ENCODE measurements at places on chromosomes 7 and 10.
A peak's percentile ranks its signal among the peaks of the same experiment; 100 is the strongest.

- no peak for DNase-seq
Observed at GRCh38 chr7:8042796-8043535, 74.4 kb downstream of the GLCCI1 start.

GRCh38 chr10:74177140-74177677, 26.2 kb downstream of the ADK start:
- DNase-seq = peak; percentile 73

DNA sequence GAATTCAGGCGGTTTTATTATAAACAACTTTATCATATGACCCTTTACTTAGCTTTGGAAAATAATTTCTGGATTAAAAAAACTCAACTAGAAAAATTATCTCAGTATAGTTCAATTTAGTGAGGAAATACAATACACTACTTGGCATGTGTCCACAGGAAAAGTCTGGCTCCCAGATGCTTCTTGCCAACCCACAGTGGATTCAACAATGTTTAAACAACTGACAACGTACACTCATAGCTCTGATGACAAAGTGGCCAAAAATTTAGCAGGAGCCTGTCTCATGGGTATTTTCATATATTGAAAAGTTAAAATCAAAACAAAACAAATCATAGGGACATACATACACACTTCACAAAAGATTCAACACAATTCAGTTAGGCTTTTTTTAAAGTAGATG, 158.8 kb downstream of the SKAP2 start:
- no peak for DNase-seq

DNA sequence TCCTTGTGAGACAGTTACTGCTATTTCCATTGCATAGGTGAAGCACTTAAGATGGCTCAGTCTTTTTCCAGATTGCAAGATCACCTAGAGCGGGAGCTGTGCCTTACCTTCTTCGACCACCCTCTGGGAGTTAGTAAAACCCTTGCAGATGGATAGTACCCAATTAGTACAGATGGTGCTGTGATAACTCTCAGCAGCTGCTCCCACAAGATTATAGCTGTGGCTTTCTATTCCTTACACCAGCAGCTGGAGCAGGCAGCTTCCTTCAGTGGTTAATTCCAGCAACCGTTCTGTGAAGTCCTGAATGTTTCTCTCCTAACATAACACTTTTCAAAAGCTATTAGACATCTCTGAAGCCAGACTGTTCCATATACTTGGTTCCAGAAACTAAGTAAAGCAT, 796.8 kb downstream of the XPNPEP1 start:
- no peak for DNase-seq

GRCh38 chr7:122301858-122302760, 2.4 kb downstream of the FEZF1 start:
- DNase-seq = no peak

- DNase-seq = no peak
Observed at GRCh38 chr10:114391599-114391998, 12.7 kb downstream of the AFAP1L2 start.

GRCh38 chr7:150363370-150363769, 5.3 kb upstream of the REPIN1 start:
- DNase-seq = no peak

DNA sequence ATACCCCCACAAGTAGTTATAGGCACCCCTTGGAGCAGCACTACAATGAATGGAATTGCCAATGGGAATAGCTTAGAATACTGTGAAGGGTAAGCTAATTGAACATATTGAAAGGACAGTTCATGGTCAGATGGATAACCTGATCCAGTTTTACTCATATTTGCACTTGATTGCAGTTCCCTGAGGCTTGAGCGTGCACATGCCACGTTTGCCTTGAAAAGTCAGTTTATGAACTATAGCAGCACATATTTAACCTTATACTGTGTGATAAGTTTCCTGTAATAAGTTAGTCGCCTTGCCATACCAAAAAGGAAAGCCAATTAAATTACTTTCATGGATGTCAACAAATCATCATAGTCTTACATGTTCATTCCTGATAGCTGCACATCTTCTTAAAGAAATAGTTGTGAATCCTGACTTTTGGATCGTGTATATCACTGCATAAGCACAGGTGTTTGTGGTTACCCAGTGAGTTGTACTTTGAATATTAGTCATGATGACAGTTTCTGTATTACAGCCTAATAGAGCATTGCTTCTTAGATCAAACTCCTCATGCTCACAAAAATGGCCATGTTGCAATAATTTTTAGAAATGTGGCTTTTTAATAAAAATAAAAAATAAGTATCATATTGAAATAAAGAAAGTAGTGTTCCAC, 21.6 kb downstream of the DNTT start:
- no peak for DNase-seq

GRCh38 chr7:69656890-69657289, 58.6 kb downstream of the AUTS2 start:
- DNase-seq = no peak

DNA sequence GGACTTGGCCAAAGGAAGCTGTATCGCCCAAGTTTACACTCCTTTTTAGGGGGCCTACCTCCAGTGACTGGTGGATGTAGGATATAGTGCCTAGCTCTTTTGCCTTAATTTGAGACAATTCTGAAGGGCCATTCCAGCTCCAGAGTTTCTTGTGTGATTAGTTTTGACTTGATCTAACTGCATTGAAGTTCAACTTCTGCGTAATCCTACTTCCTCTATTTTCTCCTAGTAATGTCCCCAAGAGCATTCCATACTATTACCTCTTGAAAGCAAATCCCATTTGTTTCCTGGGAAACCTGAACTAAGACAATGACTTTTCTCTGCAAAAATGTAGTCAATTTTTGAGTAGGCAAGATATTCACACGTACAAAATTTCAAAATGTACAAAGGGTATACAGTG, 4.7 kb upstream of the H2AZ2 start:
- DNase-seq = no peak

DNA sequence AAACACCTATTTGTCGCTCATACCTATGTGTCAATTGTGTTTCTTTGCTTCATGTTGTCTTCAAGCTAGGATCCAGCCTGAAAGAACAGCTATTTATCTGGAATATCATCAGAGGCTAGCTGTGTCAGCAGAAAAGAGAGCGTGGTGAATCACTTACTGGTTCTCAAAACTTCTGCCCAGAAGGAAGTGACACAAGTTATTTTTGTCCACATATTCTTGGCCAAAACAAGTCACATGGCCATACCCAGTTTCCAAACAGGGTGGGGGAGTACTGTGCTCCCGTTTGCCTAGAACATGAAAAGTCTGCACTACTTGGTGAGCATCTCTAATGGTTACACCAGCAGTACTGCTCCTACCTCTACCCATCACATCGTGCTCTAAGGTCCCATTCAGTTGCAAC, 160.9 kb upstream of the CSTF2T start:
- DNase-seq = peak; percentile 65

- no peak for DNase-seq
Observed at GRCh38 chr7:142616121-142616643, 133.1 kb upstream of the PRSS1 start.

DNA sequence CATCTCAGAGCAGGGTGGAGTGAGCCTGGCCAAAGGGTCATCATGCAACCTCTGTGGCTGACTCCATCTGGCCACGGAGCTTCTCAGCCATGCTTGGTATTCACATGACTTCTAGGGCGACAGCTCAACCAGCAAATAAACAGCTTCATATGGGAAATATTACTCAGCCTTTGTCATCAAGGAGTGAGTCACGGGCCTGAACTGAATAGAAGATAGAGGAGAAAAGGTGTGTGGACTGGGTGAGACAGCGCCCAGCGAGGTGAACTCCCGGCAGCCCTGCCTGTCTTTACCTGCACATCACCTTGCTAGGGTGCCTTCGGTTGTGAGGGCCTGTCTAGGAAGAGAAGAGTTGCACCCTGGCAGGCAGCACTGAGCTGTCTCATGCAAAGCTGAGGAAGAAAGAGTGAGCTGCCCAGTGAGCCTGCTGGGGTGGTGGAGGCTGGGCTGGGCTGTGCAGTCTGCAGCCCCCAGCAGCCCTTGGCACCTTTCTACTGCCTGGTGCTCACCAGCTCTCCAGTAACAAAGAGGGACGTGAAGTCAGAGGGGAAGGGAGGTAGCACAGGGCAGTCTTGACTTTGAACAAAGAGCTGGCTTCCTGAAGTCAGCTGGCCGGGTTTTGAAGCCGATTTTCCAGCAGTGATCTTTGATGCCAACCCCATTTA, 114.2 kb downstream of the EGFR start:
- DNase-seq = no peak

- DNase-seq = no peak
Observed at GRCh38 chr7:150916670-150917069, 61.5 kb downstream of the KCNH2 start.

DNA sequence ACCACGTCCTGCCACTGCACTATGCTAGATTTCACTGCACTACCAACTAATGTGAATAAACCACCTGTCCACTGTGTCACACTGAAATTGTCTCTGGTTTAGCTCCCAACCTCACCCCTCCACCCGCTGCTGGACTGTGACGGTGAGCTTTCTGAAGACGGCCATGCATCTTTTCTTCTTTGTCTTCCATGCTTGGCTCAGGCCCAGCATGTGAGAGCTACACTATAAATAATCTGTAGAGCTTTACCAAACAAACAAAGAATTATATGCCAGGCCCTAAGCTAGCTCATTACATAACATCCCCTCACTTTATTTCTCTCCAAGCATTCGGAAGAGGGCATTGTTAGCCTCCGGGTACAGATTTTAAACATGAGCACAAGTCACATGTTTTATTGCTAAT, 633.2 kb downstream of the TNS3 start:
- DNase-seq = no peak

GRCh38 chr10:100812978-100813377, 67.6 kb downstream of the PAX2 start:
- DNase-seq = no peak

- peak; percentile 94 for DNase-seq
Observed at GRCh38 chr10:6473901-6474370, 106.1 kb downstream of the PRKCQ start.

- peak; percentile 34 for DNase-seq
Observed at GRCh38 chr10:122875843-122876466, 3.4 kb downstream of the FAM24B start.
